Motor neuron (in vitro differentiated cells): ENCODE measurements at places on chromosomes 12 and 14.
A peak's percentile ranks its signal among the peaks of the same experiment; 100 is the strongest.

GRCh38 chr12:127729381-127729780 is 537.6 kb upstream of the TMEM132C start:
- no peak for ATAC-seq

GRCh38 chr12:13000616-13000924 is 505 bp upstream of the HEBP1 start:
- ATAC-seq, result peak; percentile 57

DNA sequence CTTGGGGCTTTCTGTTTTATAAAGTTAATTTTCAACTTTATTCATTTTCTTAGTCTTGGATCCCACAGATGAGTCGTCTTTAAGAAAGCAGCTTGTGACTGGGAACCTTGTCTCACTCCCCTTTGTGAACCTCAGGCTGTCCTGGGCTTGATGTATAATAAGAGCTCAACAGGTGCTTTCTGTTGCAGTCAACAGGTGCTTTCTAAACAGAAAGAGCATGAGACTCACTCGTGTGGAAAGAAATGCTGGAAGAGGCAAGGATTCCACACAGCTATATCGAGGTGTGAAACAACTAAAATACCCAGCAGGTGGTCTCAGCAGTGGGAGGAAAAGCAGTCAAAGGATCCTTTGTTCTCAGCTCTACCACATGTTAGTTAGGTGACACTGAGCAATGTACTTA is 398.9 kb downstream of the EGLN3 start:
- ATAC-seq, result no peak

GRCh38 chr14:100544506-100545141 is 42.6 kb downstream of the BEGAIN start:
- ATAC-seq, result peak; percentile 8

GRCh38 chr12:47838286-47838931 is 18.7 kb upstream of the HDAC7 start:
- ATAC-seq, result peak; percentile 26

DNA sequence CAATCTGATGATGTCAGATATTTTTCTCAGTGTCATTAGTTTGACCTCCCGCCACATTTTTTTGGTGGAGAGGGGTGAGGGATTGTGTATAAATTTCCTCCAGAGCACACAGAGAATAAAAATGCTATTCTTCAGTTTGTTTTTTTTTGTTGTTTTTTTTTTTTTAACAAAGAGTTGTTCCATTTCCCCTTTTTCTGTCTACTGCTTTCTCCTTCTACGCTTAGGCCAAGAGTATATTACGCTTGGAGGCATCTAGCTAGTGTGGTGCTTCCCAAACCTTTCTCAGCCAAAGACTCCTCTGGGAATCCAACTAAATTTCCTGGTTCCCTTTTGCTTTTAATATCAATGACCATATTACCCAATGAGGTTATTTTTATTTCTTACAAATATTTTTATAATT is 465.6 kb downstream of the ZFP36L1 start:
- no peak for ATAC-seq

DNA sequence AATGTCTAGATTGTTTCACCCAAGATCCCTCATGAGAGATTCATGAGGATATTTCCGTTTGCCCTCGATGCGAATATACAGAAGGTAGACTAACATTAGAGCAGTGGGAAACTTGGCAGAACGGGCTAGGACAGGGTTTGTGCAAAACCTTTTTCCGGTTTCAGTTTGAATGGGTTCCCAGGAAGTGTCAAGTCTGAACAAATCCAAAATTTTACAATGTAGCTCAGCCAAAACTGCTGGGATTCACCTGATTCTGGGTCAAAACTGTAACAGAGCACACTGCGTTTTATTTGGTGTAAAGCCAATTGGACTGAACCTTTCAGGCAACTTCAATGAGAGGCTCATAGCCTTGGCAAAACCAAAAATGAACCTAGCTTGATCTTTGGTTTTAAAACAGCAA is 337.8 kb upstream of the DIO2 start:
- no peak for ATAC-seq

DNA sequence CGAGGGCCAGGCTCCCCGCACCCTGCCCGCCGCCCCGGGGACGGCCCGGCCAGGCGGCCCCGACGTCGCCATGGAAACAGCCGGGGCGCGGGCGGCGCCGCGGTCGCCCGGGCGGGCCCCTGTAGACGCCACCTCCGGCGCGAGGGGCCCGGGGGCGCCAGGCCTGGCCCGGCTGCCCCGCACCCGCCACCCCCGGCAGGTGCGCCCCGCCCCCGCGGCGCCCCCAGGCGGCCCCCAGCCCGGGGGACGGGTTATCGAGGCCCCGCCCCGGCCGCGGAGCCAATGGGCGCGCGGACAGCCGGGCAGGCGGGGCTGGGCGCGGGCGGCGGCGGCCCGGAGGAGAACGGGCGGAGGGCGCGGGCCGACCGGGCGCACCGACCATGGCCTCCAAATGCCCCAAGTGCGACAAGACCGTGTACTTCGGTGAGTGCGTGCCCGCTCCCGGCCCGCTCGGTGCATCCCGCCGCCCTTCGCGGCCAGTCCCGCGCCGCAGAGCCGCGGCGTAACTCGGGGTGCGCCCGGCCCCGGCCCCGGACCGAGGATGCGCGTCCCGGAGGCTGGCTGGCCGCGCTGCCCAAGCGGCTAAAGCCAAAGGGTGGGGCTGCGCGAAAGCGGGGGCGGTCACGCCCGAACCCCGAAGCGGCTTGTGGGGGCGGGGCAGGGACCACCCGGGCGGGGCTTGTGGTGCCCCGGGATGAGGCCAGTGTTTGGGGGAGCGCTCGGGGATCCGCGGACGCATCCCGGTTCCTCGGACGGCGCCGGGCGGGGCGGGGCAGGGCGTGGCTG is at the start of gene CRIP2:
CRIP2 (plus strand) TSS at position 339 of the 786 bp plus-strand sequence; CDS start at position 381, 42 bp downstream.
- peak; percentile 62 for ATAC-seq

DNA sequence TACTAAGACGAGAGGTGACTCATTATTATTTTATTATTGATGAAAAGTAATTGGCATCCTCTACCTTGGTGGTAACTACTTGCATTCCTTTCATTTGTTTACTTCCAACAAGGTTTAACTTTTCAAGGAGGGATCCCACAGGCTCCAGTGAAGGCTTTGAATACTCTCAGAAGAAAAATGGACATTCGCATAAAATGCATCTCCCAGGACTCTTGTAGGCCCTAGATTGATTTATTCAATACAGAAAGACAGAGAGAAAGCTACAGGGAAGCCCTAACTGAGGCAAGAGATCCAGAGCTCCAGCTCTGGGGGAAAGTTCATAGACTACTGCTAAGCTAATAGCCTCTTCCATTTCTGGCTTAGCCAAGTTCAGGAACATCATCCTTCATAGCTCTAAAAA is 87.0 kb downstream of the TBX5 start:
- ATAC-seq, result peak; percentile 57

- no peak for ATAC-seq
Measured at GRCh38 chr12:115174920-115175319, 490.9 kb upstream of the TBX3 start.

- no peak for ATAC-seq
Measured at GRCh38 chr12:45669093-45669492, 60.4 kb upstream of the ARID2 start.

DNA sequence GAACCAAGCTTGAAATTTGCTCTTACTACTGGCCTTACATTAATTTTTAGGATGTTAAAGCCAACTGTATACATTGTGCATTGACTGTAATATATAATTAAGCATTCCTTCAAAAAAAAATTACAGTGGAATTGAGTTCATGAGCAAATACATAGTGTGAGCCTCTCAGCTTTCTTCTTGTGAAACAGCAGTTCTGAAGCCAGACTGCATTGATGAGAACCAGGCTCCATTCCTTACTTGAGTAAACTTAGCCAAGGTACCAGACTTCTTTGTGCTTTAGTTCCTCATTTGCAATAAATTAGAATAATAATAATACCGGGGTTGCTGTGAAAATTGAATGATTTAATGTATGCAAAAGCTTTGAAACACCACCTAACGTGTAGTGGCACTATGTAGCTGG is 169.5 kb downstream of the ANO4 start:
- no peak for ATAC-seq

DNA sequence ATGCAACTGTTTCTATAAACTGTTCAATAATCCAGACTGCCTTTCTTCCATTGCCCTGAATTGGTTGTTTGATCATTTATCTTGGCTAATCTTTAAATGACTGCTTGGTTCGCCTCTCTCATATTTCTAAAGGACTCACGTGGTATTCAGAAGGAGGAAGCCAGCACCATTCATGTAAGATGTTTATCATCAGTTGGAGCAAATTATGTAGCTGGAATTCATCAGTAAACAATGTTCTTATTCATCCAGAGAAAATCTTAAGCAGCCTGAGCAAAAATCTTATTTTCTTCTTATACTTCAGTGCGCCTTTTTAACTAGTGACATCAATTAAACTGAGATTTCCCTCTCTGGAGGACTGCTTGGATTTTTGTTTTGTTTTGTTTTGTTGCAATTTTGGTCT is 538.7 kb upstream of the TMEM132C start:
- ATAC-seq, result no peak

GRCh38 chr12:61308220-61308619 is 952.0 kb upstream of the USP15 start:
- ATAC-seq, result no peak

DNA sequence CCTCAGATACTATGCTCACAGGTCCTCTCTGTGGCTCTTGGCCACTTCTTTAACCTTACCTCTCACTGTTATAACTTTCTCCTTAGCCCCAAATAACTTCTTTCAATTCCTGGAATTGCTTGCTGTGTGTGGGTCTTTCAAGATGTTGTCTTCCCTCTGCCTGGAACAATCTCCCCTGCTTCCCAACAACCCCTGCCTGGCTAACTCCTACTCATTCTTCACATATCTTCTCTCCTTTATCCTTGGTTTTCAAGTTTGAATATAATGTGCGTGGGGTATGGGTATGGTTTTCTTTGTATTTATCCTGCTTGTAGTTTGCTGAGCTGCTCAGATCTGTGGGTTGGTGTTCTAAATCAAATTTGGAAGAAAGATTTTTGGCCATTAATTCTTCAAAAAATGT is 2.7 kb upstream of the WASHC3 start:
- no peak for ATAC-seq

- ATAC-seq, result no peak
Measured at GRCh38 chr12:49980501-49981349, 8.0 kb downstream of the AQP6 start.

- no peak for ATAC-seq
Measured at GRCh38 chr12:76237086-76237701, 111.0 kb downstream of the BBS10 start.

DNA sequence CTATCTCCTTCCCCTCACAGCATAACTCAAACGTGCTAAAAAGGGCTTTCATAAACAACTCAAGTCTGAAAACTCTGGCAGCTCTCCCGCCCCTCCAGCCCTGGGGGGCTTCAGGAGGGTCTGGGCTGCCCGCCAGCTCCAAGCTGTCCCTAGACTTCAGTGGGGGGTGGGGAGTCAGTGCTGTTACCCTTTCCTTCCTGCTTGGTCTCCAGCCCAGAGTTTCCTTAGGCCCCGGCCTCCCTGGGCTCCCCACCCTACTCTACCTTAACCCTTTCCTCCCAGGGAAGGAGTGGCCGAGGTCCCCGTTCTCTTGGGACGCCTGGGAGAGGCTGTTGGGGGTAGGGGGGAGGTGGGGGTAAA is 530 bp upstream of the NYNRIN start:
- ATAC-seq, result peak; percentile 49

GRCh38 chr12:49853671-49854070 is 10.8 kb upstream of the BCDIN3D start:
- no peak for ATAC-seq

GRCh38 chr12:116693286-116694227 is 44.3 kb downstream of the SPRING1 start:
- ATAC-seq, result peak; percentile 42

GRCh38 chr14:68982581-68982980 is 3.5 kb upstream of the ACTN1 start:
- no peak for ATAC-seq

DNA sequence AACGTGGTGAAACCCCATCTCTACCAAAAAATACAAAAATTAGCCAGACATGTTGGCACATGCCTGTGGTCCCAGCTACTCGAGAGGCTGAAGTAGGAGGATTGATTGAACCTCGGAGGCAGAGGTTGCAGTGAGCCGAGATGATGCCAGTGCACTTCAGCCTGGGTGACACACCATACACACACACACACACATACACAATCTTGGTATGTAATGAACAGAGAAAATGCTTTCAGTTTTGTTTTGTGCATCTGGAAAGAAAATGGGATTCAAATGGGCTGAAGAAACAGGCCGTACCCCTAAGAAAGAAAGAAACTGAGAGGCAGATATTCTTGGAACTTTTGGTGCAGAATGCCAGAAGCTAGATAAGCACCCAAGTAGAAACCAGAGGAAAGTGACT is 107.2 kb downstream of the PDE3A start:
- no peak for ATAC-seq

- ATAC-seq, result no peak
Measured at GRCh38 chr12:72406111-72406510, 133.9 kb downstream of the TRHDE start.

- ATAC-seq, result peak; percentile 39
Measured at GRCh38 chr12:125111403-125111802, 46.2 kb downstream of the AACS start.

- peak; percentile 77 for ATAC-seq
Measured at GRCh38 chr12:38921025-38921677, 15.8 kb upstream of the CPNE8 start.

- no peak for ATAC-seq
Measured at GRCh38 chr12:38875586-38876228, 29.7 kb downstream of the CPNE8 start.

- ATAC-seq, result no peak
Measured at GRCh38 chr12:67820694-67821093, 168.6 kb upstream of the IFNG-AS1 start.

GRCh38 chr14:50106178-50106577 is 10.2 kb downstream of the VCPKMT start:
- ATAC-seq, result no peak

- no peak for ATAC-seq
Measured at GRCh38 chr14:52400846-52401245, 86.7 kb downstream of the PTGER2 start.

- no peak for ATAC-seq
Measured at GRCh38 chr14:104929268-104930230, 4.9 kb downstream of the PLD4 start.

DNA sequence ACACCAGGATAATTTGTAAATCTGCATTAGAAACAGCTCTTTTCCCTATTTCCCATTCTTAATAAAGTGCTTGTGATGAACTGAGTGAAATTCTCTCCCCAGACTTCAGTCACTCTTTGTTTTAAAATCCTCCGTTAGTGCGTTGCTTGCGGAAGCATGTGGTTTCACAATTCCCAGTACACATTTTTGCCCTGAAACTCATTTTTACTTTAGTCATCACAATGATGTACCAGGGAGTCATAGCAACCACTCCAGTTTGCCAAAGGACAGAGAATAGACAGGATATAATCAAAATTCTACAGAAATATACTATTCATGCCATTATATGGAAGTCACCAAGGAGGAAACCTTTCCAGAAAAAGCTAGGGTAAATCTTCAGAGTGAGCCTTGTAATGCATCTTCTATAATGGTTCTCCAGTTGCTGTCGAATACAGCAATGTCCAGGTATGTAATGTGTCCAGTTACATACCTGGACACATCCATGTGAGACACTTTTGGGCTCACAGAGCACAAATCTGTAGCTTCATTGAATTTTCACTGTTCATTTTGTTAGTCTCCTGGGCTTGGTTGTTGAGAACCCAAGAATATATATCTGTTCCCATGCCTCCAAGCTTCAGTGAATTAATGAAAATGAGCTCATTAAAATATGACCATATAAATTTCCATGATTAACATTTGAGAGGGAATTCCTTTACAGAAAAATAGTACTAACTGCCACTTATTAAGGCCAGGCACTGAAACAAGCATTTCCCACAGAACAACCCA is 57.8 kb downstream of the GPR135 start:
- ATAC-seq, result no peak
